ENCODE measurements at places on chromosomes 5 and 9.

DNA sequence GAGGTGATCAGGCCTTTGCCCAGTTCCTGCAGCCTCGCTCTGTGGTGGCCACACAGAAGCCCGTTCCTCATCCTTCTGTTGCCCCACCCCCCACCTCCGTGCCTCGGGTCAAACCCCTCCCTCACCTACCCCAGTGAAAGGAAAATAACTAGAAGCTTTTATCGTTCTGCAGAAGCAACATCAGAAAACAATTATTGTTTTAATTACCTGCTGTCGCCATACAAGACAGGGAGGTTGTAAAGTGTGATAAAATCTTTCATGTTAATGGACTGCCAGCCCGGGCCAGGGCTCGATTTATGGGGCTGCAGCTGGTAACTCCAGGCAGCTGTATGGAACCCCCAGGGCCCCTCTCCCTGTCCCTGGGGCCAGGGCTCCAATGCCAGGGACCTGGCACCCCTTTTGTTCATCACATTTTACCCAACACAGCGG, 20.6 kb downstream of the UNC5A start:
- no peak for DNase-seq

DNA sequence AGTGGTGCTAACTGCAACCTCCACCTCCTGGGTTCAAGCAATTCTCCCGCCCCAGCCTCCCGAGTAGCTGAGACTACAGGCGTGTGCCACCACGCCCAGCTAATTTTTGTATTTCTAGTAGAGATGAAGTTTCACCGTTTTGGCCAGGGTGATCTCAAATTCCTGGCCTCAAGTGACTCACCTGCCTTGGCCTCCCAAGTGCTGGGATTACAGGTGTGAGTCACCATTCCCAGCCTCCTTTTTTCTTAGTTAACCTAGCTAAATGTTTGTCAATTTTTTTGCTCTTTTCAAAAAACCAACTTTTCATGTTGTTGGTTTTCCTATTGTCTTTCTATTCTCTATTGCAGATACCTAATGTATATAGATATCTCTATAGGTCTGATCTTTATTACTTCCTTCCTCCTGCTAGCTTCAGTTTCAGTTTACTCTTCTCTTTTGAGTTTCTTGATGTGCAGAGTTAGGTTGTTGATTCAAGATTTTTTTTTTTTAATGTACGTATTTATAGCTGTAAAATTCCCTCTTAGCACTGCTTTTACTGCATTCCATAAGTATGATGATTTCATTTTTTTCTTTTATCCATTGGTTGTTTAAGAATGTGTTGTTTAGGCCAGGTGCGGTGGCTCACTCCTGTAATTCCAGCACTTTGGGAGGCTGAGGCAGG, 32.9 kb downstream of the FGD3 start:
- no peak for DNase-seq

DNA sequence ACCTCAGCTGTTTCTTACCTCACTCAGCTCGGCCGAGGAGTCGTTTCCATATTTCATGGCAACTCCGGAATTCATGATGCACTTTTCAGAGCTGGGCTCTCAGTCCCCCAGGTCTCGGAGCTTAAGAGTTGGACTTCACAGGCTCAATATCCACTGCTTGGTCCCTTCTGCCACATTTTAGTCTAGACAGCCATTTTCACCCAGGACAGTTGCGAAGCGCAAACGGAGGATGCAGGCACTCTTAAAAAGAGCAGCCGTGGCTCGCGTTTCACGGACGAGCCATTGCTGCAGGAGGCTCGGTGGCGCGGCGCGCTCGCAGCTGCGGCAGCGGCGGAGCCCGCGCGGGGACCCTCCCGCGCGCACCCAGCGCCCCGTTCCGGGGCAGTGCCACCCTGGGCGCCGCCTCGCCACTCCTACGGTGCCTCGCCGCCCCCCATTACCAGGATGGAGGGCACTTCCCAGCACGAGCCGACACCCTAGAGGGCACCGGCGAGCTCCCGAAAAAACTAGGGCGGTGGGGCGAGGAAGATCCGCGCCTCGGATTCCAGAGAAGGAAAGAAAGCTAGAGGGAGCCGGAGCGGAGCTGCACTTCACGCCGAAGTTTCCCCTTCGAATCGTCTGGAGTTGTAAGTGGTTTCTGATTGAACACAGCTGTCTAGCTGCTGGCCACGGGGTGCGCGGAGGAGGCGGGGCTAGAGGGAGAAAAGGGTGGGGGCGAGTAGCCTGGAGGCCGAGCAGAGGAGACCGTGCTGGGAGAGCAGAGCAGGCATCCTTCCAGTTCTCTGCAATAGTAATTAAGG, 140.3 kb downstream of the TSSK1B start:
- peak; percentile 60 for DNase-seq

GRCh38 chr5:139340051-139340450, 1.6 kb upstream of the PAIP2 start:
- DNase-seq: no peak

- no peak for DNase-seq
These were observed 57.5 kb downstream of the DAB2IP start for GRCh38 chr9:121708768-121709488.

- DNase-seq: no peak
These were observed 123.0 kb upstream of the GRIA1 start for GRCh38 chr5:153367466-153367865.

- DNase-seq: no peak
These were observed 130.8 kb downstream of the C9orf152 start for GRCh38 chr9:110076894-110077725.

DNA sequence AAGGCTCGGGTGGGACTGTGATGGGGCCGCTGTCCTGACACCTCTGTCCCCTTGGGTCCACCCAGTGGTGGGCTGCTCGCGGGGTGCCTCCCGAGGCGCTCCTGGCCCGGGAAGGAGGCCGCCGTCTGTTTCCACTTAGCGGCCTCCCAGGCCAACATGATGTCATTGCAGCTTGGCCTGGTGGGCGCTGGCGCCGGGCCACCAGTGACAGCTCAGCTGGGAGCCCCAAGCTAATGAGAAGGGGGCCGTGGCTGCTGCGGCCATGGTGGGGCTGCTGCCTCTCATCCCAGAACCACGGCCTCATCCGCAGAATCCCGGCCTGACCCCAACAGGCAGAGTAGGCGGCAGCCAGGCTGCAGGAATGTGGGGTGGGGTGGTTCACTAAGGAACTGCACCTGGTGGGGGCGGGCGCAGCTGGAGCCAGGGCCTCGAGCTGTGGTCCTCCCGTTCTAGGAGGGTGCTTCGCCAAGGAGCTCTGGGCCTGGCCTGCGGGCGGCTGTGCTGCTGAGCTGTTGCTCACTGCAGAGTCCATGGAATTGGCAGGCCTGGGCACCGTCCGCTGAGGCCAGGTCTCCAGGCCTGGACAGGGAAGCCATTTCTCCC, 123.5 kb upstream of the COL5A1 start:
- no peak for DNase-seq

DNA sequence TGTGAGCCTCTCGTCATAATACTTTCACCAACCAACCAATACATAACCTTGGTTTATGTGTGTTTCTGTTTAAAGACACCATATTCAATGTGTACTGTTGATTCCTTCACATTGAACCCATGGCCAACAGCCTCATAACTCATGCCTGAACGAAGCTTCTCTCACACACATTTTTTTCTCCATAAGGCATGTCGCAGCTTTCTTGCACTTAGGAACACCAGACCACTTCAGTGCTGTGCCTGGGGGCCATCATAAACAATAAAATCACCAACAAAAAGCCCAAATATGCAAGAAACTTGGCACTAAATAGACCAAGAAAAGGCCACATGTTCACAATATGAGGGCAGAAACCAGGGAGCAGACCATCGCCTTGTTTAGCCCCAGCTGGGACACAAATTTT, 192.2 kb downstream of the ROR2 start:
- DNase-seq: no peak

GRCh38 chr5:58745350-58745749, 162.5 kb downstream of the RAB3C start:
- no peak for DNase-seq

DNA sequence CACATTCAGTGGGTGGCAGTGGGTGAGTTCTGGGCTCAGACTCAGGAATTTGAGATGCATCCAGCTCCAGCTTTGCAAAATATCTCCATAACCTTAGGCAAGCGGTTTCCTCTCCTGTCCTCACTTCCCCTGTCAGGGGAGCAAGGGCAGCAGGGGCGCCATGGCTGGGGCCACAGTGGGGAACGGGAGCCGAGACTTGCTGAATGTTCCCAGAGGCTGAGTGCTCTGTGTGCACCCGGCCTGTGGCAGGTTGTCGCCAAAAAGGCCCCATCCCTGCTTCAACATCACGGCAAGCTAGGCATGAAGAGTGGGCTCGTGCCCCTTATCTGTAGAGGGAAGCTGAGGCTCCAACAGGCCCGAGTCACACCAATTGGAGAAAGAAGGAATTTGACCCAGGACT, 268.8 kb downstream of the NSG2 start:
- no peak for DNase-seq

Data from stimulated activated CD4-positive, alpha-beta T cell treated with anti-CD3 and anti-CD28 coated beads, Interleukin-2, amount 100 ng/mL, for 4 hours (primary cell).